Psoas muscle (tissue), 8 donors: ENCODE measurements at places on chromosomes 4 and X. TPM values are rescaled to one million over a fixed set of nuclear protein-coding genes. Genes with fewer than 3 reads are reported as not detected.

DNA sequence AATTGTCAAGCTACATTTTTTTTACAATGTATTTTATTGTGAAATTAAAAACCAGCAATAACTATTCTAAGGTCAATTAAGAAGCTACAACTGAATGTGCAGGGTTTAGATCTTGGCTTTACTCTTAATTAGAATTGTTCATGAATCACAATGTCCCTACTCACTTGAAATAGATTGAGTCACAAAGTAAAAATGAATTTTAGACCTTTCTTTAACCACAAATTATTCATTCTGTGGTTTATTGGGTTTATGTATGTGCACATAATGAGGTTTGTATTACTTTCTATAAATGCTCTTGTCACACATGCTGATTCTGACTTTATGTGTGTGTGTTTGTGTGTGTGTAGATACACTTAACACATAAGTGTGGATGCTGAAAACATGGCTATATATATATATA is 647.0 kb upstream of the AADAT start:
- H3K27me3 ChIP-seq = no peaks in the 10 kb centered on the region
- no peaks in the 10 kb centered on the region for H3K36me3 ChIP-seq
- no peak overlapping the region for H3K4me3 ChIP-seq
- no peak for DNase-seq
- no peak overlapping the region for H3K27ac ChIP-seq
- no peaks in the 10 kb centered on the region for H3K4me1 ChIP-seq

GRCh38 chr4:91961504-91961903 is 342.3 kb upstream of the GRID2 start:
- no peak overlapping the region for H3K27ac ChIP-seq
- no peak overlapping the region for H3K4me3 ChIP-seq
- DNase-seq = no peak
- no peaks in the 10 kb centered on the region for H3K36me3 ChIP-seq
- no peaks in the 10 kb centered on the region for H3K27me3 ChIP-seq

GRCh38 chrX:39907964-39908661 is 189.6 kb downstream of the BCOR start:
- H3K27me3 ChIP-seq = no peaks in the 10 kb centered on the region
- peak overlapping the region; percentile 73 for H3K27ac ChIP-seq
- H3K36me3 ChIP-seq = no peaks in the 10 kb centered on the region
- H3K4me1 ChIP-seq = no peaks in the 10 kb centered on the region
- DNase-seq = peak; percentile 84
- H3K4me3 ChIP-seq = peak overlapping the region; percentile 16

DNA sequence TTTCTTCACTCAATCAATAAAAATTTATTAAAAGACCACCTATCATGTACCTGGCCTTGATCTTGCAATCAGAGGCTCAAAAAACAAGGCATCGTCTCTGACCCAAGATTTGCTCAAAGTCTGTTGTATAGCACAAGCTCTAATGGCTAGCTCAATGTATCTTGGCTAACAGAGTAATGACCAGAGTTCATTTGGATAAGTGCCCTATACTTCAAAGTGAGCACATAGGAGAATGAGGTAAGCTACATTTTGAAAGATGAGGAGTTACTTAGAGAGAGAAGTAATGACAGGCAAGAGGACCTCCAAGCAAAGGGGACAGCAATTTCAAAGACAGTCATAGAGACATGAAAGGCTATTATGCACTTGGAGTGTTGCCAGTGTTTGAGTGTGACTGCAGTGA is 22.9 kb upstream of the GABRQ start:
- no peaks in the 10 kb centered on the region for H3K27me3 ChIP-seq
- no peaks in the 10 kb centered on the region for H3K4me1 ChIP-seq
- no peak overlapping the region for H3K27ac ChIP-seq
- no peak overlapping the region for H3K4me3 ChIP-seq
- no peaks in the 10 kb centered on the region for H3K36me3 ChIP-seq

DNA sequence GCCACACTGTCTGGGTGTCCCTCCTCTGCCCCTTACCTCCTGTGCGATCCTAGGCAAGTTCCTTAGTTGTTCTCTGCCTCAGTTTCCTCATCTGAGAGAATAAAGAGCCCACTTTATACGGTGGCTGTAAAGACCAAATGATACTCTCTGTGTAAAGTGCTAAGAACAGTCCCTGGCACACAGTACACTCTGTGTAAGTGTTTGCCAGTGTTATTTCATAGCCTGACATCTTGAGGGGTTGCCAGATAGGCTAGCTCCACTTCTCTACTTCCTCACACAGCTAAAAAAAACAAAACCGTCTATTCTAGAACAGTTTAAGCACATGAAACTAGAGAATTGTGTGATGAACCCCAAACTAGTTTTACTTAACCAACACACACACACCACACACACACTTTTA is 17.1 kb downstream of the SPON2 start:
- H3K27ac ChIP-seq = no peak overlapping the region
- no peak overlapping the region for H3K4me3 ChIP-seq
- no peak for DNase-seq
- no peaks in the 10 kb centered on the region for H3K36me3 ChIP-seq
- peaks cover 2% of the 10 kb centered on the region for H3K27me3 ChIP-seq

- no peaks in the 10 kb centered on the region for H3K36me3 ChIP-seq
- DNase-seq = no peak
- no peak overlapping the region for H3K27ac ChIP-seq
Measured at GRCh38 chrX:107153005-107153404, 34.4 kb upstream of the RBM41 start.

Gene F11
- total RNA-seq = 0.22 TPM
